ENCODE measurements at places on chromosomes 6 and 20.

GRCh38 chr6:35993150-35993549 is 31.3 kb downstream of the SLC26A8 start:
- no peak for DNase-seq

- DNase-seq, result no peak
These were observed 7.2 kb upstream of the AGPAT4 start for GRCh38 chr6:161281092-161281491.

DNA sequence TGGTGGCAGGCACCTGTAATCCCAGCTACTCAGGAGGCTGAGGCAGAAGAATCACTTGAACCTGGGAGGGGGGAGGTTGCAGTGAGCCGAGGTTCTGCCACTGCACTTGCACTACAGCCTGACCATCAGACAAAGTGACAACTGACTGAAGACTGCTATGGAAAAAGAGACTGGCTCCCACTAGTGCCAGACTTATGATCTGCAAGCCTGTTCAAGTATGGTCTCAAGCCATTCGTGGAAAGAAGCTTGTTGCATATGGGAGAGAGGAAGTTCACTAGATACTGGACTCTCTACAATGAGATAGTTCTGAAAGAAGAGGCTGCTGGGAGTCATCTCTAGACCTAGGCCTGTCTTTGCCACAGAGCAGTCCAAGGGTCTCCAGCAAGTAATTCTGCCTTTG is 26.7 kb downstream of the MDN1 start:
- DNase-seq, result no peak

DNA sequence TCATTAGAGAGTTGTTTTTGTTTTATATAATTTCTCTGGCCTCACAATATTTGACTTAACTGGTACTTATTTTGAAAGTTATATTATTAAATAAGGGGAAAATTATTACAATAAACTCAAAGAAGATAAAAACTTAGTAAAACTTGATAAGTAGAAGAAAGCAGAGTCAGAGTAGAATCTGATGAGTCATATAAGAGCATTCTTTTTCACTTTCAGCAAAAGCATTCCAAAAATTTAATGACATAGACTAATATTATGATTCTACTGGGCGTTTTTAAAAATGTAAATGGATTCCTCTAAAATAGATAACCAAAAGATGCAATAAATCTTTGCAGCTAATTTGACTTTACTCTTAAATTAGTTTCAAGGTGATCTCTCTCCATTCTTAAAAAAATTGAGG is 366.3 kb upstream of the IMPG1 start:
- no peak for DNase-seq

DNA sequence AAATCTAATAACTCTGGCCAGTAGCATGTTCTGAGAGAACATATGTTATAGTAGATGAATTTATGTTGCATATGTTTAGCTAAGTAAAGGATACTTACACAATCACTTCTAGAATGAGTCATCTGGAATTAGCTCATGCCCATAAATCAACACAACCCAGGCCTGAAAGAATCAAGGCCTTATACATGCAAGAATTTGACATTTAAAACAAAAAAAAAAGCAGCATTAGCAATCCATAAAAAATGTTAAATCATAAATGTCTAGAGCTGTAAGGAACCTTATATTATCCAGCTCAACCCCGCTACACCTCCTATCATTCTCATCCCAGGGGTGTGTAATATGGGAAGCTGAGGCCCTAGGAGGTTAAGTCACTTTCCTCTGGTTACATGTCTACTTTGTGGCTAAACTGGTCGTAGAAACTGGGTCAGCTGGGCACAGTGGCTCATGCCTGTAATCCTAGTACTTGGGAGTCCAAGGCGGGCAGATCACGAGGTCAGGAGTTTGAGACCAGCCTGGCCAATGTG is 105.2 kb upstream of the CARMIL1 start:
- no peak for DNase-seq

GRCh38 chr20:9185511-9185910 is 116.6 kb downstream of the PLCB4 start:
- no peak for DNase-seq

DNA sequence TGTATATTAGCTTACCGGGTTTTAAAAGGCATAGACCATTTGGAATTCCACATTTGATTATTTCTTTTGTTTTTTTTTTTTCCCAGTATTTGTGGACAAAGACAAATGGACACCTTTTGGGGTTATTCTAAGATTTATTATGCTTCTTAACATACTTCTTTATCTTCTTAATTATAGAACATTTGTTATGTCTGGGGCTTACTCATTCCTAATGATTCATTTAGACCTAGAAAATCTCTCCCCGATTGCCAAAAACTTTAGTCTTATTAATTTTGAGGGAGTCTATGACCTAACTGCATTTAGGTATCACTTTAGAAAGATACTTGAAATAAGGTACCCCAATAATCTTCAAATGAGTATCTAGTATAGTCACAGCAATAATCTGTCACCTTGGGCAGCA is 170.7 kb upstream of the PREP start:
- no peak for DNase-seq

- DNase-seq, result no peak
These were observed 138.0 kb downstream of the FUT9 start for GRCh38 chr6:96153775-96154174.

DNA sequence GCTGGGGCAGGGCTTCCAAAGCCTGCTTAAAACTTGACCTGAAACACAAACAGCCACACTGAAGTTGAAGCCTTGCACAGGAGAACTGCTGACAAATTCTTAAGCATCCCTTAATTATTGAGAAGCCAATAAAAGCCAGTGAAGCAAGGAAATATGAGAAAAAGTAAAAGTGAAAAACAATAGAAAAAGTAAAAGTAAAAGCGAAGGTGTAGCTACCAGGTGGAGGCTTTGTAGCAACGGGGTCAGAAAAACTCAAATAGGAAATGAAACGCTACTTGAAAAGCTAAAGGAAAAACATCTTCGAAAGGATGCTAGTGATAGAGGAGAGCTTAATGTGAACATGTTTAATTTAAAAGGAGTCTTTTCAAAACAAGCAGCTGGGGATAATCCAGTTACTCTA is 97.4 kb downstream of the IRF4 start:
- no peak for DNase-seq

- no peak for DNase-seq
These were observed 1295.6 kb upstream of the CITED2 start for GRCh38 chr6:140670021-140670420.

DNA sequence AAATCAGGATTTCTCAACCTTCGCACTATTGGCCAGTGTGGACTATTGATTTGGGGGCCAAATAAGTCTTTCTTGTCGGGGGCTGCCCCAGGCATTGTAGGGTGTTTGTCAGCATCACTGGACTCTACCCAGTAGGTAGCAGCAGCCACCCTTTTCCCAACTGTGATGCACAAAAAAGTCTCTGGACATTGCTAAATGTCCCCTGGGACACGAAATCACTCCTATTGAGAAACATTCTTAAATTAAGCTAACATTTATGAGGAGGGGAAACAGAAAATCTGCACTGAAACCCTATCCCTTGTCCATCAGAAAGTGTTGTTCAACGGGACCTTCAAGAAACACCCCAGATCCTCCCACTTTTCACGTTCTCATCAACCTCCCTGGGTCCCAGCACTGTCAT is 54.2 kb downstream of the NFATC2 start:
- DNase-seq, result no peak

- no peak for DNase-seq
These were observed 234.3 kb downstream of the PACRG start for GRCh38 chr6:162962093-162962492.

GRCh38 chr6:37177077-37177934 is 7.4 kb downstream of the PIM1 start:
- no peak for DNase-seq

DNA sequence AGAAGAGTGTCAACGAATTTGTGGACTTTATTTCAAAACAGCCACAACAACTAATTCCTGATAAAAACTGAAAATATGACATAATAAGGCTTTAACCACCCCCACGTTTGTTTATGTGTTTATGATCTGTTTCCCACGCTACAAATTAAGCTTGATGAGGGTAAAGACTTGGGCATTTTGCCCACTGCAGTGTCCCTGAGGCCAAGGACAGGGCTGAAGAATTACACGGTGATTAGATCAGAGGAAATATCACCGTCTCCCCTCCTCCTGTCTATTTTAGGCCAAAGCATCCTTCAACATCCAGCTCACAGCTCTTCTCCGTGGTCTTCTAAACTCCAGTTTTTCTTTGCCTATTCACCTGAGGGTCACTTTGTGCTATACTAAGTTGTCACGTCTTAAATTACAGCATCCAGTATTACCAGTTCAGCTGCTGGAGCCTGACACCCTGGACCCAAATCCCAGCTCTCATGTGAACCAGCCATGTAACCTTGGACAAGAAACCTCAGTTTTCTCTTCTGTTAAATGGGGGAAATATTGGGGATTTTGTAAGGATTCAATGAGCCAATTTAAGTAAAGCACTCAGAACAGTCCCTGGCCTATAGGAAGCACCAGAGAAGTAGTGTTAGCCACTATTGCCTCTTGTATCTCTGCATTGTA is 15.2 kb upstream of the ARFGEF2 start:
- DNase-seq, result no peak
